Stimulated activated naive CD4-positive, alpha-beta T cell treated with Interleukin-2 at 50 U/mL for 16 hours (primary cell): ENCODE measurements at places on chromosomes 1 and 21.

- no peak for DNase-seq
Measured at GRCh38 chr1:14913482-14914177, 239.9 kb upstream of the TMEM51 start.

DNA sequence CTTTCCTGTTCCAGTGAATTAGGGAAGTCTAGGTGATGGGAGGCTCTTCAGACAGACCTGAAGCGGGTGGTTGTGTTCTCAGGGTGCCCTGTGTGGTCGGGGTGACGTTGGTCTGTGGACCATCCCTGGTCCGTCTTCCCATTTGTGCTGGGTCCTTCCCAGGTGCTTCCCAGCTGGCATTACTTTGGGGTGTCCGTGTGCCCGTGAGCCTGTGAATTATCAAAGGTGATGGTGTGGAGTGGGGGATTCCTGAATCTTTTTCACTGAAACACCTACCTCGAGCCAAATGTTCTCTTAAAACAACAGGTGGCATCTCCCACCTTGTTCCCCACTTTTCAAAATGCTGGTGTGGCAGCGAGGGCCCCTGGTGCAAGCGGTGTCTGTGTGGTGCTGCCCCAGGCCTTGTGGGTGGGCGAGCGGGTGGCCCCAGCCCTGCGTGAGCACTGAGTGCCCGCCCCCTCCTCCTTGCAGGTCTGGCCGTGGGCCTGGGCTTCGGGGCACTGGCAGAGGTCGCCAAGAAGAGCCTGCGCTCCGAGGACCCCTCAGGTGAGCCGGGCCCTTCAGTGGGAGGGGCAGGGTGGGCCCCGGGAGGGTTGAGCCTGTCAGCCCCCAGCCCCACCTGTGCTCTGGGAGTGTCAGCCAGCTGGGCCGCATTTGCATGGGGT lies 37.0 kb downstream of the COQ8A start:
- DNase-seq: no peak

DNA sequence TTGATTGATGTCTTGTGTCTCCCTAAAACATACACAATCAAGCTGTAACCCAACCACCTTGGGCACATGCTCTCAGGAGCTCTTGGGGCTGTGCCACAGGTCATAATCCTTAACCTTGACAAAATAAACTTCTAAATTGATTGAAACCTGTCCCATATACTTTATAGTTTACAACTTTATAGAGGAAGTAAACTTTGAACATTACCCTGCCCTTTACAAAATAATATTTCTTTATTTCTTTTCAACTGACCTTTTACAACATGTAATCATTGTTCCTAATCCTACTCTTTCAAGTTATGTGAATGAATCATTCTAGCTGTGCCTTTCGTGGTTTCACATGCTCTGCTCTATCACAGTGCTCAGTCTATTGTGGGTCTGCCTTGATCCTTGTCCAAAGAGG lies 118.3 kb upstream of the ATP1A1 start:
- no peak for DNase-seq

GRCh38 chr1:37653906-37654305 lies 19.2 kb upstream of the RSPO1 start:
- DNase-seq: no peak

DNA sequence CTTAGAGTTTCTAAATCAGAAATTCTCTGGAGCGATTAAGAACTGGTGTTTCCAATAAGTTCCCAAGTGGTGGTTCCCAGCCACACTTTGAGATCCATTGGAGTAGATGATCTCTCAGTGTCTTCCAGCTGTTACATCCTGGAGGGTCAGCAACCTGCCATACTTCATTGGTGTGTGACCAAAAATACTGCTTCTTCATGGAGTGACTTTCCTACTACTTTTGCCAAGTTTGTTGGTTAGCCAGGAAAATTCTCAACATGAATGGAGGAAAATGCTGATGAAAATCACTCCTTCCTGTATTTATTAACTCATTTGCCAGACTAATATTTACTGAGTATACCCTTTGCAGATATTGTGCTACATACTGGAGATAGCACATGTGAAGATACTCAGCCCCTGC lies 186.1 kb downstream of the FGGY start:
- no peak for DNase-seq

GRCh38 chr1:8343464-8344001 lies 25.6 kb downstream of the SLC45A1 start:
- DNase-seq: no peak

GRCh38 chr1:239417986-239418640 lies 31.7 kb downstream of the CHRM3 start:
- DNase-seq: no peak

GRCh38 chr1:212774584-212774983 lies 17.0 kb downstream of the NSL1 start:
- DNase-seq: no peak

- no peak for DNase-seq
Measured at GRCh38 chr1:67013573-67013972, 40.4 kb downstream of the SLC35D1 start.

- no peak for DNase-seq
Measured at GRCh38 chr1:26913754-26914619, at the start of gene NR0B2. Gene NR0B2 (minus strand): TSS chr1:26913975. CDS start chr1:26913940, 35 bp downstream.

- no peak for DNase-seq
Measured at GRCh38 chr1:203422656-203423055, 53.0 kb upstream of the PRELP start.

GRCh38 chr1:182374101-182374834 lies 17.3 kb downstream of the GLUL start:
- no peak for DNase-seq
